ENCODE measurements at places on chromosomes 16 and 17.

- no peak for DNase-seq
Measured at GRCh38 chr17:47967607-47968252, 3.2 kb upstream of the CDK5RAP3 start.

DNA sequence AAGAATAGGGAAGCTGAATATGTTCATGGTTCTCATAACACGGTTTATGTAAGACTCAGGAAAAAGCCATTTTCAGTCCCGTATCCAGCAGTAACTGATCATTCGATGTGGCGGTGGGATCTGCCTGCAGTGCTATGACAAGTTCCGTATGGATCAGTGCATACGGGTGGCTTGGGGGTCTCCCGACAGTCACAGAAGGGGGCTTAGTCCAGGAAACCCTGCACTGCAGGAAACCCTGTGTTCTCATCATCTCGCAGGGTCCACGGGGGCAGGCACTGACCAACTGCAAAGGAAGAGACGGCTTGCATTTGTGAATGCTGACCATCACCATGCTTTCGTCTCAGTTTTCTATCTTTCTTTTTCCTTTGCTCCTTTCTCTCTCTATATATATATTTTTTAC lies 7.7 kb downstream of the MTHFSD start:
- no peak for DNase-seq

- no peak for DNase-seq
Measured at GRCh38 chr16:74842413-74842812, 67.8 kb upstream of the FA2H start.

DNA sequence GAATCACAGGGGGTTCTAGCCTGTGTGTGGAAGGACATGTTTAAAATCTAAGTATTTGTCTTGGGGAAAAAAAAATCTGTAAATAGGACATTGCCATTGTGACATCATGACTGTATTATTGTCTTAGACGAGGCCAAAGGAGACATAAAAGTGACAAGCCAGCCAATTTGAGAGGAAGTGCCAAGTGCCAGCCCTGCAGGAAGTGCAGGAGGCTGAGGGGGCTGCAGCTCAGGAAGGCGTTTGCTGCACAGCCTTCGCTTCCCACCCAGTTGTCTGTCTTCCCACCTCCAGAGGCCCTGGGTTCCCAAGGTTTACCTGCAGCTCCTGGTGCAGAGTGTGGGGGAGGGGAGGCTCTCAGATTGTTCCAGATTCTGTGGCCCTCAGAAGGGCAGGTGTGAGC lies 1.3 kb downstream of the ADCY7 start:
- DNase-seq, result no peak

DNA sequence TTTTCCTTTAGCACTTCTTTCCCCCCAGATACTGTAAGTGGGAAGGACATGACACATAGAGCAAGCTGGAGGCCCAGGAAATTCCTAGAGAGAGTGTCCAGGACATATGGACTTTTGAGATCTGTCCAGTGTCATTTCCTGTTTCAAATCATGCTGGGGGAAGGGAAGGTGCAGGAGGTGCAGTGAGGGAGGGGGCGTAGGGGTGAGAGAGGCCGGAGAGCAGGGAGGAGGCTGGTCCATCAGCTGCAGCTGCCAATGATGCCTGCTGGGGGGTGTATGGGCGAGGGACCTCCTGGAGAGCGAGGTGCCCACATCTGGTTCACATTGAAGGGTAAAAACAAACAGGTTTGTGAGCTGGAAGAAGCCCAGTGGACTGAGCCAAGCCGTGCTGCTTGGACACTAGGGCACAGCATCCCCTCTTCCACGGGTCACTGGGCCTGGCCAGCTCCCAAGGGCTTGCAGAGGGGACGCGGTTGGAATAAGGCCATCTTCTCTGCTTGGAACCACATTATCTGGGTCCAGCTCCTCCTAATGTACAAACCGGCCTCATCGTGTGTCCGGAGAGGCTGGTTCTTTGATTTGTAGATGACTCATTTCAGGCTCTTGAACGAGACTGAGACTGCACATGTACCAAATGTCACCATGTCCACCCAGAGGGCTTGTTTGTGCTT lies 70.4 kb upstream of the SMURF2 start:
- DNase-seq, result no peak
